ENCODE measurements at places on chromosomes 11 and 22.

GRCh38 chr11:35163702-35164496, 24.9 kb downstream of the CD44 start:
- peak; percentile 52 for DNase-seq

- DNase-seq = no peak
Measured at GRCh38 chr11:95606824-95607223, 182.8 kb downstream of the FAM76B start.

- peak; percentile 68 for DNase-seq
Measured at GRCh38 chr11:42524534-42525227, 787.1 kb upstream of the API5 start.

GRCh38 chr22:30872285-30873041, 96.1 kb downstream of the MORC2 start:
- no peak for DNase-seq

GRCh38 chr11:33912405-33913361, 20.8 kb upstream of the LMO2 start:
- peak; percentile 88 for DNase-seq

DNA sequence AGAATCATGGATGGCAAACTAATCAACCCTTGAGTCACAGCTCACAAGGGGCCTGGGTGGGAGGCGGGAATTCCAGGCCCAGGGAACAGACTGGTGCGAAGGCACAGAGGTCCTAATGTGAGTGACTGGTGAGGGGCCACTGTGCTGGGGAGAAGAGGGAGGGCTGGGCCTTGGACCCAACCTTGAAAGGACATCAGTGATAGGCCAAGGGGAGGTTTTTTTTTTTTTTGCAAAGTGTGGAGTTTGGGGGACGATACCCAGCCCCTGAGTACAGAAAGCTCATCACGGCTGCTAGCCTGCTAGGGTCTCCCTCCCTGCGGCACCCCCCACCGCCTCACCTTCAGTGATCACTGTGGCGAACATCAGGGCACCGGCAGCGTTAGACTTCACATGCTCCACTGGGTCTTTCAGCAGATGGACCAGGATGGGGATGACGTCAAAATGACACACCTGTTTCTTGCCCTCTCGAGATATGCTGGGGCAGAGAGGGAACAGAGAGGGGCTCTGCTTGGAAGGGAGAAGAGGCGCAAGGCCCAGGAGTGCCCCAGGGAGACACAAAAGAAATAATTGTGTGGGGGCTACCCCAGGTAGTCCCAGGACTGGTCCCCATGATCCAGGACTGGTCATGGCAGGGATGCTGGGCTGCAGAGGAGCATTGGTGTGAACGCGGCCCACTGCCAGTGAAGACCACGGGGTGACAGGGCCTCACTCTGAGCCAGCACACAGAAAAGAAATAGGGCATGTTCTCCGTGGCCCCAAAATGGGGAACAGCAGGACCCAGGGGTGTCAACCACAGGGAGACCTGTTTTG, 8.6 kb upstream of the GNAZ start:
- DNase-seq = no peak

DNA sequence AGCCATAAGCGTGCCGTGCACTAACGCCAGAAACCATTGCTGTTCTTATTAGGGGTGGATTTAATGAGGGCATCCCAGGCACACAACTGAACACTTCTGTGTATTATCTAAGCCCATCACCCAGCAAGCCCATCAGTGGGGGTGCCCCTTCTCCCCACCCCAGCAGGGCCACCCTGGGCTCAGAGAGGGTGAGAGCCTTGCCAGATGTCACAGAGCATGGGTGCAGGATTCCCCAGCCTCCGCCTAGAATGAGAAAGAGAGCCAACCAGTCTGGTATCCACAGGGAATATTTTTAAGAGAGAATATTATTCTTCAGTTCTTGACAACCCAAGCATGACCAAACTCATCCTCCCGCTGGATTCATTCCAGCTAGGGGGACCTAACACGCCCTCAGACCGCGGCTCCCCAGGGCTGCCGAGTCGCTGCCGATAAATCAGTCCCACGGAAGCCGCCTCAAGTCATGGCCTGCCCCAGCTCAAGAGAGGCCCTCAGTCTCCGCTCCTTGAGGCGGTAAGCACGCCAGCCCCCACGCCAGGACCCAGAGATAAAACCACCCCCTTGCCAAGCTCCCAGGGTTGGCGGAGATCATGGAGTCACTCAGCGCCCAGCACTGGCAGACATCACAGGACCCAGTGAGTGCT, 47.2 kb downstream of the MN1 start:
- DNase-seq = peak; percentile 23

Data from kidney tubule cell (primary cell).